ENCODE measurements at places on chromosomes 12 and 14.

DNA sequence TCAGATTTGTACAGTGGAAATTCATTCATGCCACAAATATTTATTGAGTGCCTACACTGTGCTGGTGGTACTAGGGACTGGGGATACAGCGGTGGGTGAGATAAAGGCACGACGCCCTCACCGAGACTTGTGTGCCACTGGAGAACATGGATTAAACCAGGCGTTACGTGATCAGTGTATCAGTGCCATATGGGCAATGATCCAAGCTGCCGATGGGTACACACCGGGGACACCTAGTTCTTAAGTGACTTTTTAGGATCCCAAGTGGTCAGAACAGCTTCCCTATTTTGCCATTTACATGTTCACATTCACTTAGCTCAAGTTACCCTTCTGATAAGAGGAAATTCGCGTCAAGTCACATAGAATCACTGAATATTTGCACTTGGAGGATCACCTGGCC, 236.7 kb downstream of the CACNA1C start:
- no peak for DNase-seq

DNA sequence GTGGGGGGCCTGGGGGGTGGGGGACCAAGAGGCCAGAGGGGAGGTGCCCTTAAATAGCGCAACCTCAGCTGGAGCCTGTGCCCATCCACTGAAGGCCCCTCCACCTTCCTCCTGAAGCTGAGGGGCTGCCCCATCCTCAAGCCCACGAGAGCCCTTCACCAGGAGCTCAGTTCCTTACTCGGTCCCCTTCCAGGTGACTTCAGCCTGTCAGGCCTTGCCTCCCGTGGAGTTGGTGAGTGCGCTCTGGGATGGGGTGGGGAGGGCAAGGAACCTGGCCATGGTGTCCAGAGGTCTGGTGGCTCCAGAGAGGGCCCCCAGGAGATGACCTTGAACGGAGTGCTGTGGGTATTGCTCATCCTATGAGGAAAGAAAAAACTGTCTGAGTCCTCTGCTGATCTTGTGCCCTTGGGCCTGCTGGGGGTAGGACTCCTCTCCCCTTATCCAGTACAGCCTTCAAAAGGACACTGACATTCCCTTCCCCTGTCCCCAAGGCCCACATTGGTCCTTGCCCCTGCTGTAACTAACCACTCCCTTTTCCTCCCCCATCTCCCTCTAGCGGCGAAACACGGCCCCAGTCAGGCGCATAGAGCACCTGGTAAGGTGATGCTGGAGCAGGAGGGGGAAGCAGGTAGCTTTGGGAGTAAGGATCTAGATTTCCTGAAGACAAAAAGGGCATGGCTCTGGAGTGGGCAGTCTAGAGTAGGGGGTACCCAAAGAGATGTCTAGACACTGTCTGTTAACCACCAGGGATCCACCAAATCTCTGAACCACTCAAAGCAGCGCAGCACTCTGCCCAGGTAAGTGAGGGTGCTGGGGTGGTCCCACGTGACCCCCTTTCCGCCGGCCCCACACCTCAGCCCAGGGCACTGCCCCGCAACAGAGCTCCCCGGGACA, 3.6 kb downstream of the TNS2 start:
- peak; percentile 56 for DNase-seq

- no peak for DNase-seq
These were observed 101.0 kb downstream of the PDE3A start for GRCh38 chr12:20469300-20469699.

GRCh38 chr12:29208060-29208459, 59.0 kb downstream of the FAR2 start:
- no peak for DNase-seq

- DNase-seq, result no peak
These were observed 301.7 kb upstream of the SFSWAP start for GRCh38 chr12:131409211-131409610.

DNA sequence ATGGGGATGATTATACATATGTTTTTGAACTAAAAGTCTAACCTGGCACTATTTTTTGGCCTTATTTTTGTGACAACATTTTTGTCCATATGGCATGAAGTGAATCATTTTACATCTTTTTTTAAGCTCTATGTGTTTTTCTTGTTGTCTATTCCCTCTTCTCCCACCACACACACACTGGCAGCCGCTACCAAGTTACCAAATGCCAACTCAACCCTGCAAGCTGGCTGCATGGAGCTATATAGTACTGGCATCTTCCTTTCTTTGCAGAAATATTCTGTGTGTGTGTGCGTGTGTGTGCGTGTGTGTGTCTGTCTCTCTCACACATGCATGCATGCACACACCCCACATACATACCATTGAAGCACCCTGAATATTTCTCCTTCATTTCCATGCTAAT, 278.9 kb upstream of the SOX5 start:
- no peak for DNase-seq

DNA sequence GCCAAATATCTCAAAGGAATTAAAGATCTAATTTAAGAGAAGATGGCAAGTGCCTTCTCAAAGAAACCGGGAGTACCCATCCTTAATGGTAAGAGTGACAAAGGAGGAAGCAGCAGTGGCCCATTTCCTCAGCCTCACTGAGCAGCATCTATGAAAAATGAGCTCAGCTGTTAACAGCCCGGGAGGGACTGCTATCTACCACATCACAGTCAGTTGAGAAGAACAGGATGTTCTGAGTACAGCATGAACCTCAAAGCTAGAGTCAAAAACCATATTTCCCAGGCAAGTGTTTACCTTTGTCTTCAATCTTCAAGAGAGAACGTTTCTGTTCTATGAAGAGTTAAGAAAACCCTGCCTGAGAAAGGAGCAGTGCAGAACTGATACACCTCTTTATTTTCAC, 115.0 kb downstream of the BTG1 start:
- peak; percentile 55 for DNase-seq

- no peak for DNase-seq
These were observed 16.4 kb upstream of the TMEM30B start for GRCh38 chr14:61297581-61297980.

DNA sequence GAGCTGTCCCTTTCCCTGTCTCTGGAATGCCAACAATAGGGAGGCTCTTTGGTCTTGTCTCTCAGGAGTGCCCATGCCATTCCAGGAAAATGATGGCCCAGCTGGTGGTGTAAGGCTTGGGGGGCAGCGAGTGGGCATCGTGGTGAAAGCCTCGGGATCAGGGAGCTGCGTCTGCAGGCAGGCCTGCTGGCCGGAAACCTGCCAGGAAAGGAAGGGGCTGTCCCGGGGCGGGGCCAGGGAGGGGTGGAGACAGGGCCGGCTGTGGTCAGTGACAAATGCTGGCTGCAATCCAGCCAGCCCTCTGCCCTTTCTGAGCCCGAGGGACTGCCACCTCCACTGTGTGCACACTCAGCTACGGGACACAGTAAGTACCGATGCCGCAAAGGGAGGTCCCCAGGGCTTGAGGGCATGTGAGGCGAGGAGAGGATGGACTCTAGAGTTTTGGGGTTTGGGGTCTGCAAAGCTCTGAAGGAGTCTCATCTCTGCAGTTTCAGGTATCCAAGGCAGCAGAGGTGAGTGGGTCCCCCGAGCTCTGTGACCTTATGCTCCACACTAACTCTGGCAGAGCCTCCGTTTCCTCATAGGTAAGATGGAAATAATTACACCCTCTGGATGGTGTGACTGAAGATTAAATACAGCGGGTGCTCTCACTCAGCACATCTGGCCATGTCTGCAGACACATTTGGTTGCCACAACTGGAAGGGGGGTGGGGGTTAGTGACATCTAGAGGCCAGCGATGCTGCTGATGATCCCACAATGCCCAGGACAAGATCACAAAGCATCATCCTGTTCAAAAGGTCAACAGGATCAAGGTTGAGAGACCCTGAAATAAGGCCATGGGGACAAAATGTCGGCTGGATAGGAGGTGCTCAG, at the start of gene SERPINA5:
SERPINA5 (plus strand) TSS at position 300 of the 873 bp plus-strand sequence. CDS start 5,937 bp downstream, outside the sequence.
- no peak for DNase-seq

Data from activated gamma-delta T cell treated with Interleukin-2 at 50 U/mL for 16 hours (primary cell).